ENCODE measurements at places on chromosomes 12 and 14. TPM values are rescaled to one million over a fixed set of nuclear protein-coding genes. Genes with fewer than 3 reads are reported as not detected.

The IFT81 gene
- 9.0 TPM for total RNA-seq

The KRT6C gene
- total RNA-seq, result not detected

The ALDH1L2 gene
- total RNA-seq, result 1.5 TPM

The PIK3C2G gene
- not detected for total RNA-seq

The BTG1 gene
- 57.3 TPM for total RNA-seq

The IKZF4 gene
- total RNA-seq, result 8.5 TPM

The SLC17A8 gene
- total RNA-seq, result not detected

The CIPC gene
- total RNA-seq, result 20.6 TPM

The SVOP gene
- 0.47 TPM for total RNA-seq
